Stromal cell of bone marrow (primary cell): ENCODE measurements at places on chromosomes 13 and 19.

DNA sequence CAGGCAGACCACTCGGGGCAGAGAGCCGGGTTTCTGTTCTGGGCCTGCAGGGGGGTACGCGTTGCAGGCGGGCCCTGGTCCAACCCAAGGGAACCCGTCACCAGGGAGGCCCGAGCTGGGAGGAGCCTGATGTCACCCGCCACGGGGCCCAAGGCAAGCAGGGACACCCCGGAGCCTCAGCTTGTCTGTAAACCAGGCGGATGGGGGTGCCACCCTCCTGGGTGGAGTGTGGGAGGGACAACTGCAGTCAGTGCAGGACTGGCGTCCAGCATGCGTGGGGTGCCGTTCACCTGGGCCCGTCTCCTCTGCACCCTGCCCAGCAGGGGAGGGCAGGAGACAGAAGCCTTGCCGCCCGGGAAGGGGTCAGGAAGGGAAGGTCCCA is 7.0 kb downstream of the CACTIN start:
- DNase-seq, result no peak

DNA sequence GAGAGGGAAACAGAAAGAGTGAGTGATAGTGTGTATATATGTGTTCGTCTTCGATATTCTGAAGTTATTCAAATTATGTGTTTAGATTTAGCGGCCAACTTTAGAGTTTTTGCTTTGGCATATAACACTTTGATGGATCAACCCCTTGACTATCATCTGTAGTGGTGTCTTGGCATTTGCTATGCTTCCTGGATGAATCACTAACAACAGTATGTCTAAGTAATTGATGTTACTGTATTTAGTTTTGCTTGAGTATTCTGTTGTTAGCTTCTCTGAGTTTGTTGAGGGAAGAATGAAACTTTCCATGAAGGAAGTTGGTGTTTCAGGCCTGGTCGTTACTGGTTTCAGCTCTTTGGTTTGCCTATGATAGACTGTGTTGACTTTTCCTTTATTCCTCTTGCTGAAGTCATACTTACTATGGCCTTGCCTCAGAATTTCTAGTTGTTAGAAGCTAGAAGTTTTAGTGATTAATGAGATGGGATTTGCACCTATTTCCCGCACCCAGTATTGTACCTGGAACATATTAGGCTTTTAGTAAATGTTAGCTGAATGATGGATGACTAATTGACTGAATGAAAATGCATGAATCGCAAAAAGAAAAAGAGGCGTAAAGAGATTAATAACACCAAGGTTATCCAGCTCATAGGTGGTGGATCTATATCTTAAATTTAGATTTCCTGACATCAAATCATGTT is 20.7 kb downstream of the NDFIP2 start:
- no peak for DNase-seq

- DNase-seq, result no peak
Observed at GRCh38 chr13:21686751-21687391, 16.0 kb downstream of the FGF9 start.

- DNase-seq, result no peak
Observed at GRCh38 chr19:1140272-1141027, 33.6 kb downstream of the SBNO2 start.

GRCh38 chr19:4477034-4477801 is 5.1 kb downstream of the HDGFL2 start:
- DNase-seq, result no peak

DNA sequence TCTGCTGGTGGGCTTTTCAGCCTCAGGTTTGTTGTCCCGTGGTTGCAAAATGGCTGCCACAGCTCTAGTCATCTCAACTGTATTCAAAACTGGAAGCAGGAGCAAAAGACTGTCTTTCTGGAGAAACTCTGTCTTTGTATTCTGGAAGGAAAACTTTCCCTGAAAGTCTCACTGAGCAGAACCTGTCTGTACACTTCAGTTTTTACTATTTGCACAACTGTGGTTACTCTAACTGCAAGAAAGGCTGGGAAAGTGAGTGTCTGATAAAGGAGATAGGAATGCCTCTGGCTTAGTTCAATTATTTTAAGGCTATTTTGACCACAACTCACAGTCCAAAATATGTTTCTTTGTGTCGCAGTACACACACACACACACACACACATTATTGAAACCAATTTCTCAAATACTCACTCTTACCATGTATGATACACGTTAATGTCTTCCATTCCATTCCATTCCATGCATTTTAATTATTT is 49.7 kb upstream of the EHD2 start:
- DNase-seq, result peak; percentile 90

DNA sequence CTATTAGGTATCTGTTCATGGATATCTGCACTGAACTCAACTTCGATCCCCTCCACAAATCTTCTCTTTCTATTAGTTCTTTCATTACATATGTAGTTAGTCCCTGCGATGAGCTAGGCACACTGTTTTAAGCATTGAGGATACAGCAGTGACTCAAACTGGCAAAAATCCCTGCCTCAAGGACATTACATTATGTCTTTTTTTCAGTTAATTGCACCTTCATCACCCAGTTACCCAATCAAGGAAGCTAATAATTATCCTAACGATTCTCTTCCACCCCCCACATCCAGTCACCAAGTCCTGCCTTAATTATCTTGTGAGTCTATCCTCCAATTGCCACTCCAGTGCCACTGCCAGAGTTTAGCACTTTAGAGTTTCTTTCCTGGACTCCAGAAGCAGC is 89.3 kb downstream of the C13orf42 start:
- DNase-seq, result no peak

GRCh38 chr13:43441899-43442499 is 344.8 kb downstream of the ENOX1 start:
- DNase-seq, result no peak

- DNase-seq, result no peak
Observed at GRCh38 chr13:42466609-42467008, 107.3 kb upstream of the TNFSF11 start.

- DNase-seq, result no peak
Observed at GRCh38 chr19:13154911-13155471, 4.8 kb downstream of the IER2 start.

- no peak for DNase-seq
Observed at GRCh38 chr13:42071672-42072419, 23.4 kb downstream of the DGKH start.

DNA sequence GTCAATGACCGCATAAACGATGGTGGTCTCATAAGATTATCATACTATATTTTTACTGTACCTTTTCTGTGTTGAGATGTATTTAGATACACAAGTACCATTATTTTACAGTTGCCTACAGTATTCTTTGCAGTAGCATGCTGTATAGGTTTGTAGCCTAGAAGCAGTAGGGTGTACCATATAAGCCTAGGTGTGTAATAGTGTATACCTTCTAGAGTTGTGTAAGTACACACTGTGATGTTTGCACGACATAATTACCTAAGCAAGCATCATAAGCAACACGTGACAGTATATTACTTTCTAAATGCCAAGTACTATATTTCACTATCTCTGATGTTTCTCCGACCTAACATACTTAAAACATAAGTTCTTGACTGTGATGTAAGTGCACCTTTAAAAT is 2.7 kb downstream of the LPAR6 start:
- no peak for DNase-seq

GRCh38 chr19:45553464-45553863 is 31.1 kb downstream of the OPA3 start:
- DNase-seq, result no peak

- DNase-seq, result no peak
Observed at GRCh38 chr13:19266979-19267378, 85.4 kb upstream of the TUBA3C start.

DNA sequence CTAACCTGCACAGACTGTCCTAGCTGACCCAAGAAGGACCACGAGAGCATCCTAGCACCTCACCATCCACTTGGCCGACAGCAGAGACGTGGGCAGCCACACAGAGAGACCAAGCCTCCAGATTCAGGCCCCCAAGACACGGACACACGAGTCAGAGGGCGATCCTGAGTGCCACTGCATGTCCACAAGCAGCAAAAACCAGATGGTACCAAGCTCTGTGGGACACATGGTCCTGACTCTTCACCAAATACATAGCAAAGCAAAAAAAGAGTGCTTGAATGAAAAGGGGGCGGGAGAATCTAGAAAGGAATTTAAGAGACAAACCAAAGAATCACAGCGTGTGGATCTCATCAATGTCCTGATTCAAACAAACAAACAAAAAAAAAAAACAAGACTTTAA is 45.2 kb downstream of the MLLT1 start:
- no peak for DNase-seq

- no peak for DNase-seq
Observed at GRCh38 chr13:113967206-113967720, 6.6 kb downstream of the C13orf46 start.

DNA sequence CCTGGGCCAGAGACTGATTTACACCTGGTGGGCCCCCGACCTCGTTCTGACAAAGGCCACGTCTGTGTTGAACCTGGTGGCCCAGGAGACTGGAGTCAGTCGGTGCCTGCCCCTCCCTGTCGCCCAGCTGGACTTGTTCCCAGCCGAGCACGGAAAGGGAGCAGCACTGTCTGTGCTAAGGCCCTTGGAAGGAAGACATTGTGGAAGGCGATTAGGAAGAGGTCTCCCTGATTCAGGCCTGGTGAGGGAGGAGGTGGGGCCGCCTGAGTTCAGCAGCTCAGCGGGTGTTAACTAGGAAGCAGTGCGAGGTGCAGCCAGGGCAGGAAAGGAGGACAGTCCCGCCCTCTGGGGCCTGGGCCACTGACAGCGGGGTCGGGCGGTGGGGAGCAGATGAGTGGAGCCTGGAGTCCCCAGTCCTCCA is 64.7 kb downstream of the GPR12 start:
- no peak for DNase-seq

DNA sequence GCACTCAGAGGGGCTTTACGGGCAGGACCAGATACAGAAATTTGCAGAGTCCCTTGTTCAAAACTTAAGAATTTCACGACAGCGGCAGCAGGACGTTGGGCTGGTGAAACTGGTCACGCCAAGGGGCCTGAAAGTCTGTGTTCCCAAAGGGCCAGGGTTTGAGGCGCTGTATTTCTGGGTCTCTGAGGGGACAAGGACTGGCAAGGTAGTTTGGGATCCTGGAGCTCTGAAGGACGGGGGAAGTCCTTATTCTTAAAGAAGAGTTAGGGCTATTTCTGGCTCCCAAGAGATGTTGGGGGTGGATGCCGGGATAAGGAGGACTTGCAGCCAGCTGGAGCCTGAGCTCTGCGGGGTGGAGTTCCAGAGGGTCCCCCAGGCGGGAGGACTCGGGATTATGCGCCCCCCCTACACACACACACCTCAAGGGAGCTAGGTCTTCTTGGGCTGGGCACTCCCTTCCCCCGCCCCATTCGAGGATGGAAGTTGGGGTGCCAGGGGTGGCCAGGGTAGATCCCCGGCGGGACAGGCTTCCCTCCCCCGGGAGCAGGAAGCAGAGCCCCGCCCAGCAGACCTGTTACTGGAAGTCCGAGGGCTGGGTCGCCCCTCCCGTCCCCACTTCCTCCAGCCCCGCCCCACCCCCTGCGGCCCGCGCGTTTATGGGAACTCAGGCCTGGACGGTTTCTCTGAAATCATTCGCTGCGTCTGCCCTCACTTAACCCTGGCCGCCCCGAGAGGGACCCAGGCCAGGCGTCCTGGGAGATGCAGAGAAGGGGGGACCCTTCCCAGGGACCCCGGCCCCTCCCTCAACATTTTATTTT is 5.6 kb downstream of the BCL3 start:
- peak; percentile 69 for DNase-seq

DNA sequence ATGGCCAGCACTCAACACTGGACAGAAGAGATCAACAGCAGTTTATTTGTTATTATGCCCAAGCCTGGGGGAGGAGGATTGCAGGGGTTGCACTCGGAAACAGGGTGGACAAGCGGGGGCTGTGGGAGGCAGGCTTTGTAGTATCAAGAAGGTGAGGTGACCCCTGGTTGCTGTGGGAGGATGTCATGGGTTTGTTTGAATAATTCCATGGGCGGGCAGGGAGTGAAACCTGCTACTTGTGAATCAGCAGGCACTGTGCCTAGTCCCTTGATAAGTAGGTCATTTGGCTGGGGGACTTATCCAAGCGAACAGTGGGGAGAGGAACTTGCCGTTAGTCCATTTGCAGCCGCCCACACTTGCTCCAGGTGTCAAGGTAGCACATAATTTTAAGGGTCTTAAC is 84.4 kb upstream of the KCTD15 start:
- DNase-seq, result no peak

- DNase-seq, result no peak
Observed at GRCh38 chr13:101308247-101309013, 107.9 kb downstream of the NALCN start.

DNA sequence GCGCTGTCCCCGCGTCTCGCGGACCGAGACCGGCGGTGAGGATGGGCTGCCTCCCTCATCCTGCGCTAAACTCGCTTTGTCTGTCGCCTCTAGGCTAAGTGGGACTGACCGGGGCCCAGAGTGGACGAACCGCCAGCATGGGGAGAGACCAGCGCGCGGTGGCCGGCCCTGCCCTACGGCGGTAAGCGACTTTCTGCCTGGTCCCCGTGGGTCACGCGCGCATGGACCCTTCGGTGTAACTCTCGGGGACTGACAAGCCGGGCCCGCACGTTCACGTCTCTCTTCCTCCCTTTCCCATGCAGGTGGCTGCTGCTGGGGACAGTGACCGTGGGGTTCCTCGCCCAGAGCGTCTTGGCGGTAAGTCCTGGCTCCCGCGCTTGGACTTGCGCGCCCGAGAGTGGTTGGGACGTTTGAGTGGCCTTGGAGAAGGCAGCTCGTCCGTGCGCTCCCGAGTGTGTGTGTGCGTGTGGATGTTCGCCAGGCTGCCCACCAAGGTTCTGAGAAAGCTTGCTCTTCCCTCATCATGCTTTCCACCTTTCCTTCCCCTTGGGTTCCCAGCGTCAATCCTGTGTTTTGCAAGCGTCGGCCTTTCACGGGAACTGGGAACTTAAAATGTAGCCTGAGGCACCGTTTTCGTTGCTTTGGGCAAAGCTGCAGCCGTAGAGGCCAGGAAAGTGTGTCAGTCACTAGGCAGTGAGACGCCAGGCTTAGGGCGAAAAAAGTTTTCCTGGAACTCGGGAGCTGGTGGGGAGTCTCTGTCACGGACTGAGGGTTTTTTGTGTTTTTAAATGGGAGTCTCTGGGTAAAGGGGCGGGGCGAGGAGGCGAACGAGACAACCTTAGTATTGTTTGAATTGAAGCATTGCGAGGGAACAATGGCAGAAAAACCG is 927 bp downstream of the COL4A2 start:
- DNase-seq, result no peak

GRCh38 chr13:49933511-49933910 is 2.6 kb downstream of the SPRYD7 start:
- no peak for DNase-seq

GRCh38 chr19:36266375-36266961 is 51.6 kb downstream of the ZNF146 start:
- DNase-seq, result no peak

DNA sequence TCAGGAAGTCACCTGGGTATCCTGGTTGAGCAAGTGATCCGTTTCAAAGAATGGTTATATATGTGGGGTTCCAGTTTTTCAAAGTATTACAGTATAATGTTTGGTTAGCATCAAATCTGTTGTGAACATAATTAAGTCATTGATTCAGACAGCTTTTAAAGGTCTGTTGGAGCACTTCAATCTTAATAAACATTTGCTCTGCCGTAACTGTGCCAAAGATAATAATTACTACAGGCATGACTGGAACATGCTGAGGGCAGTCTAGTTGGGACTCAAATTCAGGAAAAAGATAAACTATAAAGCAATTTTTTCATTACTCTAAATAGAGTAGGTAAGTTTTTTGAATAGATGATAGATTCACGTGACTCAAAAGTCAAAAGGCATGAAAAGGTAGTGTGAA is 23.3 kb downstream of the HNRNPM start:
- DNase-seq, result no peak
